ENCODE measurements at places on chromosomes 6 and 20.
A peak's percentile ranks its signal among the peaks of the same experiment; 100 is the strongest.

DNA sequence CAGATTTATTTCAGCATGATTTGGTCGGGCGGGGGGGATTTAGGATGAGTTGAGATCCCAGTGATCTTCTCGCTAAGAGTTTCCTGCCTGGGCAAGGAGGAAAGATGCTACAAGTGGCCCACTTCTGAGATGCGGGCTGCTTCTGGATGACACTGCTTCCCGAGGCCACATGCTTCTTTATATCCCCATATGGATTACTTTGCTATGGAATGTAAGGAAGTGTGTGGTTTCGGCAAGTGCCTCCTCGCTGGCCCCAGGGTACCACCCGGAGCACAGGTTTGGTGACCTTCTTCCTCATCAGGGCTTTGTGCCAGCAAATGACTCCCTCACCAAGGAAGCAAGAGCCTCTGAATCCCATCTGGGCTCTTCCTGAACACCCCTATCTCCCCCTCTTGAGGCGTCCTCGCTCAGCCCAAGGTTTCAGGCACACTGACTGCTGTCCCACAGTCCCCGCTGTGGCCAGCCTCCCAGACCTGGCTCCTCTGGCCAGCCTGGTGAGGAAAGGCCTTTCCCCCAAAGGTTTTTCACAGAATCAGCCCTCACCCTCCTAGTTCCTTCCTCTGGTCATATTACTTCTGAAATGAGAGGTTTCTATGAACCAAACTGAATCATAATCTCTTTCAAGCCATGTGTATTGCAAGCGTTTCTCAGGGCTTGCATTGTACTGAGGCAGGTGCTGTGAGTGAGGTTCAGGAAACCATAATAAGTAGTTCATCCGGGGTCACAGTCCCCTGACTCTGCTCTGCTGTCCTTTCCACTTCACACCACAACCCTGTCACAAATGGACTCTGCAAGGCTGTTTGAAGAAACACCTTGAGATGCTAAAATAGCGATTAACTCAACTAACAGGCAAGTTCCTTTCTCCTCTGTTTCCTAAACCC, 41.7 kb upstream of the IL17A start:
- no peak for DNase-seq

DNA sequence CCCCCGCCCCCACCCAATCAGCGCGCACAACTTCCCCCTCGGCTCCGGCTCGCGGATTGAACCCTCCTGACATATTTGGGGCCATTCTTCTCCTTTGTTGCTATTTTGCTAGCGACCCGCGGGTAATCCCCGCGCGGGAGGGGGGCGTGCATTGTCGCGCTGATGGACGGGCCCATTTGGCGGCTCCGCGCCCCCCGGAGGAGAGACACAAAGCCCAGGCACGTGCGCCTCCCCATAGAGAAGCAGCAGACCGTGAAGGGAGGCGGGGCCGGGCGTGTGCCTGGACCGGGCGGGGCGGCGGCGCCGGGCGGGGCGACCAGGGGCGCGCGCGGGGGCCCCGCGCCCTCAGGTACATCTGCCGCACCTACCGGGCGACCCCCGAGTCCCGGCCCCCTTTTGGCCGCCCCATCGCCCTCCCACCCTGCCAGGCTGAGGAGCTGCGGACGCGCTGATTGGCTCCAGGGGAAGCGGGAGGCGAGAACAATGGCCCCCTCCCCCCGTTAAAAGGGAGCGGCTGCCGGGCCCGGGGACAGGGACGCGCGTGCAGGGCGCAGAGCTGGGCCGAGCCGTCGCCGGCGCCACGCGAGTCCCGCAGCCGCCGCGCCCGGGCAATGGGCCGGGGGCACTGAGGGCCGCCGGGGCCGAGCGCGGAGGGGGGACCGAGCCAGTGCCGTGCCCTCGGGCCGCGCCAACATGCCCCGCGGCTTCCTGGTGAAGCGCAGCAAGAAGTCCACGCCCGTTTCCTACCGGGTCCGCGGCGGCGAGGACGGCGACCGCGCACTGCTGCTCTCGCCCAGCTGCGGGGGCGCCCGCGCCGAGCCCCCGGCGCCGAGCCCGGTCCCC, at the start of gene INSM1:
TSS of gene INSM1 (plus strand) at position 530 of the 843 bp plus-strand sequence. CDS start at position 694, 164 bp downstream.
- DNase-seq, result no peak

DNA sequence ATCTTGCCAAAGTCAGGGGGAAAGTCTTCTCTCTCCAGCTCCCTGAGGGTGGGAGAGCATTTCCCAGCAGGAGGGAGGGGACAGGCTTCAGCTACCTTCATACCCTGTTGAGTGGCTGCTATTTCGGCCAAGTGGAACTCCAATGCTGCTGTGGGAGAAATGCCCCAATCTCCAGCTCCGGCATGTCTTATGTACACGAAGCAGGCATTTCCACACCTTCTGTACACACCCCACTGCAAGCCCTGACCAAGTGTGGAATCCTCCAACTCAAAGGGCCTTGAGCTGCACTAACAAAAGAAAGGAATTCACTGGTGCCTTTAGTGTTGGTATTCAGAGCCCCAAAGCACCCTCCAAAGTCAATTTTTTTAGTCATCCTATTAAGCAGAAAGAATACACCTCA, 313.6 kb upstream of the NT5E start:
- no peak for DNase-seq

DNA sequence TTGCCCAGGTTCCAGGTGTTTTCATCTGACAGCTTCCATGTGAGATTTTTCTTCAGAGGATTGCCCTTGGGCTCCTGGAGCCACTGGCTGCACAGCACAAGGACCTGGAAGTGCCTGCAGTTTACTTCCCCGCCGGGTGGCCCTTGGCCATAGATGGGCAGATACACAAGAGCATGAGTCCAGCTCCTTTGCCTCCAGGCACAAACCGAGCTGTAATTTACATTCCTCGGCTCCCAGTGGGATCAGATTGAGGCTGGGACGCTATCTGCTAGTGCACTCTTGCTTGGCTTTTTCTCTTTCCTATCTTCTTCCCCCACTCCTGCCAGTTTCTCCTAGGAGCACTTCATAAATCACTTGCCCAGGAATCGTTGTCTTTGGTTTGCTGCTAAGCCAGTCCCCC, 85.4 kb upstream of the RALY start:
- DNase-seq, result no peak

DNA sequence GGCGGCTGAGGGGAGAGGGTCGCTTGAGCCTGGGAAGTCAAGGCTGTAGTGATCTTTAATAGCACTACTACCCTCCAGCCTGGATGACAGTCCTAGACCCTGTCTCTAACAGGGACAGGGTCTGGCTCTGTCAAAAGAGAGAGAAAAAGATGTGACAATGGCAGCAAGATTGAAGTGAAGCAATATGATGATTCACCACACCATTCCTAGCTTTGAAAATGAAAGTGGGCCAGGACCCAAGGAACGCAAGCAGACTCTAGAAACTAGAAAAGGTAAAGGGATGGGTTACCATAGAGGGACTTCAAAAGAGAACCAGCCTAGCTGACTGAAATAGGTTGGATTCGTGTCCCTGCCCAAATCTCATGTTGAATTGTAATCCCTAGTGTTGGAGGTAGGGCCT, 426.9 kb downstream of the HTR1B start:
- no peak for DNase-seq

- no peak for DNase-seq
Measured at GRCh38 chr6:71808865-71809264, 77.5 kb upstream of the RIMS1 start.

DNA sequence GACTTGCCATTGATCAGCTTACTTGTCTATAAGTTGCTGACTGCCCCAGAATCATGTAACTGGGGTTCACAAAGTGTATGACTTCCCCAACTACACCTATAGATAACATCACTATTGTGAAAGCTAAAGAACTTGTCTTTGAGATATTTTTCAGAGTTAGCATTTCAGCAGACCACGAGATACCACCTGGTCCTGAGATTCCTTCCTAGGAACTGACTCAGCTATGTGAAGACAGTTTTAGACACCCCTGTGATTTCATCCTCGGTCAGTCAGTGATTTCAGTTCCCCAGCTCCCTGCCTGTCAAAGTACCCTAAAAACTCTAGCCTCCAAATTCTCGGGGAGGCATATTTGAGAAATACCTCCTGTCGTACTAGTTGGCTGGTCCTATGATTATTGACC, 62.4 kb downstream of the TXNDC5 start:
- no peak for DNase-seq

GRCh38 chr6:35359744-35360348, 17.5 kb downstream of the PPARD start:
- peak; percentile 88 for DNase-seq
